ENCODE measurements at places on chromosomes 4 and X.

DNA sequence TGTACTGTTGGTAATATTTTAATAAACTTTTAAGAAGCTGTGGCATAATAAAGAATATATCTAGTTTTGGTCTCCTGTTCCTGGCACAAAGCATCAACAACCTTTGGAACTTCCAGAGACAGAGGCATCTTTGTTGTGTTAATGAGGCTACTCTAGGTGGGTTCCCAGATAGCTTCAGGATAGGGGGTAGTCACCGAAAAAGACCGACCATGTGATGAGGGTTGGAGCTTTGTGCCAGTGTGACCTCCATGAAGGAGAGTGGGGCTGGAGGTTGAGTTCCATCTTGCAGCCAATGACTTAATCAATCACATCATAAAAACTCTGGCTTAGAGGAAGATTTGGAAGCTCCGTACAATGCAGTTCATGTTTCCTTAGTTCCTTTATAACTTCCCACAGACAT, 9.9 kb downstream of the PPAT start:
- DNase-seq: no peak

GRCh38 chr4:8152865-8153257, 5.8 kb downstream of the ABLIM2 start:
- no peak for DNase-seq

DNA sequence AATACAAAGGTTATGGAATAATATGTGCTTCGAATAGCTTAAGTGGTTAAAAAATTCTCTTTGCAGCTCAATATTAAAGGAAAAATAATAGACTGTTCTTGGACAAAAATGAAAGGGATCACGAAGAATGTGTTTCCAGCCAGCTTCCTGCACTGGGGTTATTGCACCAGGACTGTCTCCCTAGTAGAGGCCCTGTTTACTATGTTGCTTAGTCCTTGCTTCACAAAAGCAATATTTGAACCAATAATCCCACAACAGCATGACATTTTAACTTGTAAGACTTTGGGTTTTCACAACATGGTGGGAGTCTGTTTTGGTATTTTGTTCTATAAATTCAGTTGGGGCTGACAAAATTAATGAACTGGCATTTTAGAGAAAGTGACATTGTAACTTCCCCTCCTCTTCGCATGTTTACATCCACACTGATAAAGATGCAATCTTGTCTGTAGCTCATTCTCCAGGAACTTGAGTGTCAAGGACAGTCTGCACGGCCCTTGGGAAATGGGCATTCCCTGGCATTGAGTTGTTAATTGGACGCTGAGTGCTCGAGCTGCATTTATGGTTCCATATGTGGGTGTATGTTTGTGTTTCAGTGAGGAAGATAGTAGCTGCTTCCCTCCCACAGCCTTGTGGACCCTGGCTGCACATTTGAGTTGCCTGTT, 39.0 kb downstream of the SHROOM2 start:
- no peak for DNase-seq

GRCh38 chr4:33218238-33218637, 2498.1 kb downstream of the PCDH7 start:
- DNase-seq: no peak

DNA sequence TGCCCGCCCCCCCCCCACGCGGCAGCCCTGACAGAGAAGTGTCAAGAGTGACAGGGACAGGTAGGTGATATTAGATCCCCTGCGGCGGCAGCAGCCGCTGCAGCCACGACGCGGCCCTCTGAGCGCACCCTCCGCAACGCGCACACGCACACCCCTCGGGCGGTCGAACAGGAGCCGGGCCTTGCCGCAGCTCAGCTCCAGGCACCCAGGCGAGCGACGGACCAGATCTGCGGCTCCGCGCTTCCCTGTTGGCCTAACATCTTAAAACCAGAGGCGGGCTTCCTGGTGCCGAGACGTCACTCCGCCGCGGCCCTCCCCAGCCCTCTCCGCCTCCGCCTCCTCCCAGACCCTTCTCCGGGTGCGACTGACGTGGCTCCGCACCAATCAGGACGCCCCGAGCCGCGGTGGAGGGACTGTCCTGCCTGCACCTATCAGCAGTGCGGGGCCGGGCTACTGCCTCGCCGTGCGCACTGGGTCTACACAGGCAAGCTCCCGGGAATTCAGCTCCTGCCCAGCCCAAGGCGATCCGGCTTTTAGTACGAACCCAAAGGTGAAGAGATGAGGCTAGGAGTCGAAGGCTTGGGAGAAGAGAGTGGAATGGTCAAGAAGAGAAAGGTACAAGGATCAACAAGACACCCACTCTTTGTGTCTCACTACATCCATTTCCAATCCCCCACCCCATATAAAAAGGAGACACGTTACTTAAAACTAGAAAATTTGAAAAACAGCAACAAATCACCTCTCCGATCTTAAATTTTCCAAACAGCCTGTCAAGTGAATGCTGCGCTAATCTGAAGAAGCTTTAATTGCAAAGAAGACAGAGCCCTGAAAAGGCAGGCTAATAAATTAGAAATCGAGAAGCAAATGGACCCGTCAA, at the start of gene PITX2:
TSS of gene PITX2 (minus strand) at position 237 of the 877 bp plus-strand sequence. CDS start 617 bp downstream, outside the sequence.
- DNase-seq: peak; percentile 55

- DNase-seq: no peak
Measured at GRCh38 chrX:107542500-107542899, 85.8 kb upstream of the PRPS1 start.

- no peak for DNase-seq
Measured at GRCh38 chr4:73614311-73614867, 5.8 kb downstream of the RASSF6 start.

DNA sequence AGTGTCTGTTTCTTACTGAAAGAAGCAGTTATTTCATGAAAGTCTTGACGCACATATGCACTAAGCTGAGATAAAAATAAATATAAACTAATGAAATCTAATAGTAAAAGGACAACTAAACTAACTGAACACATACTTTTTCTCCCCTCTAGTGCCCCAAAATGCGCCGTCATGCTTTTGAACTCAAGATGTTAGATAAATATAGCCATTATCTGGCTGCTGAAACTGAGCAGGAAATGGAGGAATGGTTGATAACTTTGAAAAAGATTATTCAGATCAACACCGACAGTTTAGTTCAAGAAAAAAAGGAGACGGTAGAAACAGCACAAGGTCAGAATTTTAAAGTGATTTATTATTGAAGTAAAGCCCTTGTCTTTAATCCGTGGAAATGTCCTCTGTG, 70.2 kb downstream of the DOCK11 start:
- DNase-seq: no peak

DNA sequence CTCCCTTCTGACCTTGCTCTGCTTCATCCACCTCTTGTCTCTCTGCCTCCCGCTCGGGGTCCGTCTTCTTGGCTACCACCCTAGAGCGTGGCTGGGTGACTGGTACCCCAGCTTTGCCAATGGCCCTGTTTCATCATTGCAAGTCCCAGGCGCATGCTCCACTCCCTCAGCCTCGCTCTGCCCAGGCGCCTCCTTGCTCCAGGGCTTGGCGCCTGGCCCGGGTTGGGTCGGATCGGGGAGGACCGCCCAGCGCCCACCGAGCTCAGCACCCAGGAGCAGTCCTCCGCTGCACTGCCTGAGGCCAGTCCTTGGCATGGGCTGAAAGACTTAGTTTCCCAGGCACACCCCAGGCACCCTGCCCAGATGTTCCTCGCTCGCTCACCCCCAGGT, 577 bp downstream of the BGN start:
- DNase-seq: no peak

DNA sequence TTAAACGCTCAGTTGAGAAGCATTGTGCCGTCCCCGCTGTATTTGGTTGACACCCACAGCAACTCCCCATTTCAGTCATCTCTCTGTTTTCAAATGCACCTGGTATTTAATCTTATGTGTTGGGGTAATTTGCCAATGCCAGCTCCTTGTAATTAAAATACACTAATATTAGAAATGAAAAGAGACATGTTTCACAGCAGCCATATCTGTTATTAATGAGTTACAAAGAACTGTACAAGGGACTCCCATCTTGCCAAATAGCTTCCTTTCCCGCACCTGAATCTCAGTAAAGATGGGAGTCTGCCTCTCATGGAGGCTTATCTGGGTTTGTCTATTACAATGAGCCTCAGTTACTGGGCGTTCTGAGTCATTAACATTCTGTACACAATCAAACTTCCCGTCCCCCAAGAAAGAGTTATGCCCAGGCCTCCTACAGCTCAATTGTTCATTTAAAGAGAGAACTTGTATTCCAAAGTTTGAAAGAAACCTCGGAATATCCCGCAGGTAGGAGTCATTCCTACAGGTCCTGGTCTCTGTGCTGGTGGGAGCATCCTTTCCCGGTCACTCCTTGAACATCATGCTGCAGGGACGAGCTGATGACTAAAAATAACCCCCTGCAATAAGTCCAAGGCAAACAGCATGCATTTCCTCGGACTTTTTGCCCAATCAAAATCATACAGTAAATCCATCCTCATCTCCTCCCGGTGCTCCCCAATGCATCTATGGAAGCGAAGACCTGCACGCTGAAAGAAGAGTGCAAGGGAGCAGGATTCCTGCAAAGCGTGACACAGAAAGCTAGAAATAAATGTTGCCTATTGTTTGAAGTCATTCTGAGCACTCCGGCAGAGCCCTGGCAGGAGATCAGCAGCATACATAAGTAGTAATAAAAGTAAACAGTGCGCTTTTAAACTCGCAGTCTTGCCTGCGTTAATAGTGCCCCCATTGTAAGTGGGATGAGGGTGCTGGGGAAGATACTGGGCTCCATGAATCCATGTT, 926 bp downstream of the NDP start:
- DNase-seq: no peak

DNA sequence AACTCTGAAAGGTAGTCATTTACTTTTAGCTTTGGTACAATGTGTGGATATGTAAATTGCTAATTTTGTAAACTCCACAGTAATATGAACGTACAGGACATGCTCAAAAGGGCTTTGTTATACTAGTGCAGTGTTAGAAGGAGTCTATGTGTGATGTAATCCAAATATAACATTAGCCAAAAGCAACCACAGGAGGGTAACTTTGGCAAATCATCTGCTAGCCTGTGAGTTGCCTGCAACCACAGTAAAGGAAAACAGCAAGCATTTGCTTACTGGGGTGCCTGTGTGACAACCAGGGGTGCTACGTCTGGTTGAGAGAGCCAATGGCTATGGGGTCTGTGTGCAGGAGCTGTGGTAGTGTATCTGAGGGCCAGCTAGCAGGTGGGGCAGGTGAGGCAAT, 245.8 kb downstream of the ADAMTS3 start:
- DNase-seq: no peak

DNA sequence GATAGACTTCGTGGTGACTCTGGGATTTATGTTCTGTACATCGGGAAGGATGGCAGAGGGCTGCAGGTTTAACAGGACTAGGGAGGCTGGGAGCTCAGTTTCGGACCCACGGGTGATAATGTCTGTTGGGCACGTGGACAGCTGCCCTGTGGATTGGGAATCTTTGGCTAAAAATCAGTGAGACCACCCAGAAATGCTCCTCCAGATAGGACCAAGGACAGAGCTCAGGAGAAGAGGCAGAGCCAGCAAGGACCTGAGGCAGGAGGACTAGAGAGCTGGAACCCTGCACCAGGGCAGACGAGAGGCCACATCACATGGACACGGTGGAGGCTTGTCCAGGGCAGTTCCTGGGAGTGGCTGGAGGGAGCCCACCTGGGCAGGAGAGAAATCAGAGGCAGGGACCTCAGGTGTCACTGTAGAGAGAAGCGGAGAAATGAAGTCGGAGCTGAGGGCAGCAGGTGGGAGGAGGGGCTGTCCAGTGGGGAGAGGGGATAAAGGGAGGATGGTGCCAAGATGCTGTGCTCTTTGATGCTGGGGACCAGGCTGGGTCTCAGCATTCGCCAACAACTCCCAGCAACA, 79.2 kb downstream of the CPZ start:
- DNase-seq: no peak

DNA sequence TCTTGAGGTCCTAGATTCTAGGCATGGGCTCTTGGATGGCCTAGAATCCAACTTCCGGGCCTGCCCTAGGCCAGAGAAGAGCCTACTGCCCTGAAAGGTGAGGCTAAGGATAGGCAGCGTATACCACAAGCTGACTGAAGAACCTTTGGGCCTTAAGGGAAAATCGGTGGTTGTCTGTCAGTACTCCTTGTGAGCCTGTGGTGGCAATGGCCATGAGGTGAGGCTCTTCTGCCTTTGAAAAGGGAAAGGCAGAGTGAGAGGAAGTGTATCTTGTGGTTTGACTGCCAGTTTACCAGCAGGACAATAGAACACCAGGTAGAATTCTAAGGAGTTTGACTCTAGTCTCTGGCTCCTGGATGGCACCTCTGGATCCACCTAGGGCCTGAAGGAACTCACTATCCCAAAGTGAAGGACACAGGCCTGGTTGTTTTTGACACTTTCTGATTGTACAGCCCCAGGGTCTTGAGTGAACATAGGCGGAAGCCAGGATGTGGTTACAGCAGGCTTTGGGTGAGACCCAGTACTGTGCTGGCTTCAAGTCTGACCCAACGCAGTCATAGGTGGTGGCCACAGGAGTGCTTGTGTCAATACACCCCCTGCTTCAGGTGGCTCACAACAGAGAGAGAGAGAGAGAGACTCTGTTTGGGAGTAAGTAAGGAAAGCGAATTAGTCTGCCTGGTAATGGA, 20.9 kb downstream of the ITIH6 start:
- no peak for DNase-seq

- DNase-seq: no peak
Measured at GRCh38 chr4:61049018-61049417, 151.1 kb upstream of the ADGRL3 start.

- DNase-seq: no peak
Measured at GRCh38 chr4:109801895-109802319, at the start of gene CFI. CFI (minus strand) TSS chr4:109801999; CDS start chr4:109801971, 28 bp downstream.

- DNase-seq: no peak
Measured at GRCh38 chr4:12963291-12963690, 520.8 kb downstream of the RAB28 start.

DNA sequence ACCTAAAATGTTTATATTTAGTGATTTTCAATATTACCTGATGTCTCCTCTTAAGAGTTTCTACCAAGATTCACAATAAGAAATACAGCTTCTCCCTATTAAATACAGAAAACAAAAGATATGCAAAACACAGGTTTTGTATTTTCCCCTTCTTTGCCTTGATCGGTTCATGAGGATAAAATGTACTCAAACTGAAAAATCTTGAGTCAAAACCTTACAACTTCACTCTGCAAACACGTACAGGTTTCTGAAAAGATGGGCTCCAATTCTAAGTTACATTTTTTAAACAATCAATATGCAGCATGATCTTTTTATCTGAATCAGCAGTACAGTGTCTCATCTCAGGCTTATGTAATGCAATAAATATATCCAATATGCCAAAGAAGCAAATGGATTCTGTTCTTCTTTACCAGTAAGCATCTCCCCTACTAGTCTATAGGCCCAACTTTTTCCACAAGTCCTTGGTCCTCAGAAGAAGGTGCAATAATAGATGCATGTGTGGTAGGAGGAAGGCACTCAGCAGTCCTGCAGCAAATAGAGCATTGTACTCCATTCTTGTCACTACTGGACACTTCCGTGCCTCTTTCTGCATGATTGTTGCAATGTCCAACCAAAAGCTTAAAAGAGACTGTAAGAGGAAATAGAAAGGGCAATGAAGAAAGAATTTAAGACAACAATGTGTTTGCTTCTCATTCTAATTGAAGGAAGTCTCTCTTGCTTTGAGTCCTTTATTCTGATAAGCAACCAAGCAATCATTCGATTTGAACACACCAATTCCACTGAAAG, 3.2 kb downstream of the MAPK10 start:
- DNase-seq: no peak

GRCh38 chrX:129522184-129523078, 859 bp downstream of the SMARCA1 start:
- no peak for DNase-seq

- no peak for DNase-seq
Measured at GRCh38 chr4:78704981-78705683, 71.0 kb upstream of the BMP2K start.

GRCh38 chrX:123878252-123878721, 18.4 kb downstream of the XIAP start:
- DNase-seq: no peak

- DNase-seq: no peak
Measured at GRCh38 chr4:156949373-156949814, 22.2 kb downstream of the PDGFC start.

GRCh38 chr4:57418133-57418532, 307.9 kb upstream of the IGFBP7 start:
- no peak for DNase-seq
